Stimulated activated CD4-positive, alpha-beta T cell treated with anti-CD3 and anti-CD28 coated beads, Interleukin-1b, Interleukin-23, amount 100 ng/mL, for 24 hours (primary cell): ENCODE measurements at places on chromosomes 2 and 18.

GRCh38 chr2:167924556-167924955 is 322.8 kb downstream of the STK39 start:
- DNase-seq, result no peak

- no peak for DNase-seq
These were observed 91.3 kb upstream of the RAB27B start for GRCh38 chr18:54736981-54737380.

DNA sequence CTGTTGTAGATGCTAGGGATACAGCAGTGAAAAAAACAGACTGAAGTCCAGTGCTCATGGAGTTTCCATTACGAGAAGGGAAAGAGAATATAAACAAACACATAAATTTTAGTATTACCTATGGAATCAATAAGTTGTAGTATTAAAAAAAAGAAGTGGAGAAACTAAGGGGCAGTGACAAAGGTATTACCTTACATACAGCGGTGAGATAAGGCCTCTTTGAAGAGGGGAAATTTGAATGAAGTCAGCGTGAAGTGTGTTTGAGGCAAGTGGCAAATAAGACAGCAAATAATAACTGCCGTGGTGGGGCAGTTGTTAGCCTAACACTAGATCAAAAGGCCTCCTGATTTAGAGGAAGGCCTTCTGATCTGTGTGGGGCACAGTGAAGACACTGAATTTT is 57.9 kb downstream of the TLK1 start:
- DNase-seq, result no peak

GRCh38 chr2:65636813-65637483 is 204.5 kb upstream of the SPRED2 start:
- DNase-seq, result no peak

GRCh38 chr2:100856732-100857131 is 36.8 kb downstream of the NPAS2 start:
- DNase-seq, result no peak

DNA sequence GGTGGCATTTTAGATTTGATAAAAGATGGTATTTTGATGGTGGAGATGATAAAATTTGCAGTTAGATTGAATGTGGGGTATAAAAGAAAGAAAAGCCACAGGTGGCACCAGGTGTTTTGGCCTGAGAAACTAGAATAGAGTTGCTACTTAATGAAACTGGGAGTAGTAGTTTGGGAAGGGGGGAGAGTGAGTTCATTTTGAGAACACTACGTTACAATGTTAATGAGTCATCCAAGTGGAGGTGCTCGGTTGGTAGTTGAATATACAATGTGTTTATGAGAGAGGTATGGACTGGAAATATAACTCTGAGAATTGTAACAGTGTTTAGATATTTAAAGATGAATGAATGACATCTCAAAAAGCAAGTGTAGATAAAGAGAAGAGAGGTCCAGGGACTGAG is 26.4 kb downstream of the EPG5 start:
- DNase-seq, result no peak

DNA sequence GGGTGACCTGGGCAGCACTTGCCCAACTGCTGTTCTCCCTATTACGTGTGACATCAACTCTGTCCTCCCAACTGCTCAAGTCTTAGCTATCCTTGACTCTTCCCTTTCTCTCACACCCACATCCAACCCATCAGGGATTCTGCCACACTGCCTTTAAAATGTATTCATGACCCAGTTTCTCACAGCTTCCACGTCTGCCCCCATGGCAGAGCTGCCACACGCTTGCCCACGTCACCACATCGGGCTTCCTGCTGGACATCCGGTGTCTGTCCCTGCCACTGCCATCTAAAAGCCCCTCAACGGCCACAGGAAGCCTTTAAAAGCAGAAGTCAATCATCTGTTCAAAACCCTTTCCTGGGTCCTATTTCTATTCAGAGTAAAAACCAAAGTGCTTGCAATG is 233.1 kb upstream of the POU3F3 start:
- DNase-seq, result no peak

- DNase-seq, result no peak
These were observed 154.9 kb downstream of the MYO3B start for GRCh38 chr2:170332676-170333402.

- DNase-seq, result no peak
These were observed 291.8 kb upstream of the HS6ST1 start for GRCh38 chr2:128610496-128610895.

DNA sequence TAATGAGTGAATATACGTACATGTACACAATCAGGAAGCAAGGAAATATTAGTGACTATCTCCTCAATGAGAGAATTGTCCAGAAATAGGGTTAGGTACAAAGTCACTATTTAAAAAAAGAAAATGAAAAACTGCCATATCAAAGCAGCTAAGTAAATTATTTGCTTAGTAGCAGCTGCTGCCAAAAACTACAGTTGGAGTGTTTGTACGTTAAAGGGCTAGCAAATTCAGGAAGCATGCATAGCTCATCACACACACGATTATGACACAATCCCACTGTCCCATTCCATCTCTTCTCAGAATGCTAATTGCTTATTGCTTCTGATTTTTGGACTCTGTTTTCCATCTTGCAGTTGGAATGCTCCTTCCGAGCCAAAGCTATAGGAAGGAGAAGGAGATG is 2012.5 kb upstream of the LRRTM1 start:
- no peak for DNase-seq

DNA sequence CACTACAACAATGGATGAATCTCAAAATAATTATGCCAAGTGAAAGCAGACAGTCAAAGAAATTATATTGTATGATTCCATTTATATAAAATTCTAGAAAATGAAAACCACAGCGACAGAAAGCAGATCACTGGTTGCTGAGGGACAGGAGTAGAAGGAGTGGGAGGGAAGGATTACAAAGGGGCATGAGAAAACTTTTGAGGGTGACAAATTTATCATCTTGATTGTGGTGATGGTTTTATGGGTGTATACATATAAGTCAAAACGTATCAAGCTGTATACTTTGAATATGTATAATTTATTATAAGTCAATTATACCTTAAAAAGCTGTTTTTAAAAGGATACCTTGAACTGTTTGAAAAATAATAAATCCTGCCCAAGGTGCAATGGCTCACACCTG is 27.7 kb downstream of the ATF2 start:
- no peak for DNase-seq

DNA sequence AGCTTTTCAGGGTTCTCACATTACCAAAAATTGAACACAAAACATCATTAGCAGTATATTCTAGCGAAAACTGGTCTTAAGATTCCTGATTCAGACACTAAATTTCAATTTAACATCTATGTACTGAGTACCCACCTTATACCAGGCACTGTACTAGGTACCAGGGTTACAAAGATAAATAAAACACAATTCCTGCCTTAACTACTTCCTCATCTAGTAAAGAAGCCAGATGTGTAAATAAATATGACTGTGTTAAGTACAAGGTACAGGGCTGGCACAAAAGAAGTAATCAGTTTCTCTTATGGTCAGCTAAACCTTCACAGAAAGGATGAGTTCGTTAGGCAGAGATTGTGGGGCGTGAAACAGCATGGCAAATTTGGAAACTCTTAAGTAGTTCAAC is 6.1 kb downstream of the FARSB start:
- DNase-seq, result no peak

DNA sequence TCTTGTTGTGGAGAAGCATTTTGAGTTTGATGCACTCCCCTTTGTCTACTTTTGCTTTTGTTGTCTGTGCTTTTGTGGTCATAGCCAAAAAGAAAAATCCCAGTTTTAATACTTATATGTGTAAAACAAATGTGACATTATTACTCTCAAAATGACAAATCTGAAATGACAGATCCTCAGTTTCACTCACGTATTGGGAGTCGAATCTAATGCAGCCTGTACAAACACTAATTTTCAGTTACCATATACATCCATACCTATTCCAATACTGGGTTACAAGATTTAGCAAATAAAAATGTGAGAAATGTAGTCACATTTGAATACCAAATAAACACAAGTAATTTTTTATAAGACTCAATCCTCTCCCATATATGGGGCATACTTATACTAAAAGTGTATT is 148.2 kb upstream of the ZNF516 start:
- no peak for DNase-seq

DNA sequence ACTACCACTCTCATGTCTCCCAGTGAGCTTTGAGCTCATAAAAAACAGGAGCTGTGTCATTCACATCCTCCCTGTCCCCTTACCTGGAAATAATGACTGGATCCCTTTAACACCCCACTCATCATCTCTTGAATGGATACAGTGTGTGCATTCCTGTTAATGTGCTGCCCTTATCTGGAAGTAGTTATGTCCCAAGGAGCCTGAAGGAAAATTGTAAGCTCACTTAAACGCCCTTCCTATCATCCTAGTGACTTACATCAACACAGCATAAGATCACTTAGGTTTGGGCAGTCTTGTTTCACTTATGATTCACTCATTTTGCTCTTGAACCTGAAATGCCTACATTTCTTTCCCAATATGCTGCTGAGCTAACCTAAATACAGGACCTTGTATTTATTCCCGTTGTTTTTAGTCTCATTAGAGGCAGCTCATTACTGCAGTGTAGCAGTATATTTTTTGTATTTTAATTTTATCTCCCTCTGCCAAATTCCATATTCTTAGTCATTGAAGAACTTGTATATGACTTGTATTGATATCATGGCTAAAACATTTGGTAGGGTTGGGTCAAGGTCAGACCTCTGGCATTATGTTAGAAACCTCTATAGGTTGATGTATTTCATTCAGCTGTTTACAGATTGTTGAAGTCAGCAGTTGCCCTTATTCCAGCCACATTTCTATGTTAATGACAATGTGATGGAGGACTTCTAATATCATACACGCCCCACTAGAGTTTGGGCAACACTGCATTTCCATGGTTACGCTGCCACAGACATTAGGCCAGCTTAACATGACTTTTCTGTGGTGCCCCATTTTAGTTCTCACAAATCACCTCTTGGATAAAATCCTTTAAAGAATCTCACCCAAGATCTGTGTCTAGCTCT is 72.9 kb downstream of the PKP4 start:
- no peak for DNase-seq

DNA sequence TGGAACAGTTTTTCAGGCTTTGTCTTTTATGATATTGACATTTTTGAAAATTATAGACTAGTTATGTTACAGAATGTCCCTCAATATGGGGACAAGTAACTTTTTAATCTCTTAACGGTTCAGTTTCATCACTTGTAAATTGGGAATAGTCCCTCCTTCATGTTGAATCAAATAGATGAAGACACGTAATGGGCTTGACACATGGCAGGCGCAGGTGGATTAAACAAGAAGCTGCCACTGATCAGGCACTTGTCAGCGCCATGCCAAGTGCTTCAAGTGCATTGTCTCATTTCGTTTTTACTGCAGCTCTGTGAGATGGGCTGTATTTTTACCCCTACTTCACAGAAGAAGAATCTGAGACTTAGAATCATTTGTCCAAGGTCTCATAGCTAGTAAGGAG is 9.5 kb upstream of the SMAD4 start:
- DNase-seq, result no peak

- no peak for DNase-seq
These were observed 61.5 kb downstream of the VRK2 start for GRCh38 chr2:58107803-58108710.

DNA sequence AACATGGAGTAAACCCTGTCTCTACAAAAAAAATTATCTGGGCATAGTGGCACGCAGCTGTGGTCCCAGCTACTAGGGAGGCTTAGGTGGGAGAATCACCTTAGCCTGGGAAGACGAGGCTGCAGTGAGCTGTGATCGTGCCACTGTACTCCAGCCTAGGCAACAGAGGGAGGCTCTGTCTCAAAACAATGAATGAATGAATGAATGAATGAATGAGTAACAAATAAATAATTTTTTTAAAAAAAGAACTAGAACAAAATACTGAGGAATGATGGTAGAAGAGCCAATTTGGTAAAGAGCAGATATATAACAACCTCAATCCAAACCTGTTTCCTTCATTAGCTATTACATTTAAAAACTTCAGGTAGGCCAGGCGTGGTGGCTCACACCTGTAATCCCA is 60.1 kb downstream of the STRN start:
- no peak for DNase-seq

- DNase-seq, result no peak
These were observed 14.6 kb upstream of the LTBP1 start for GRCh38 chr2:32931945-32932709.

GRCh38 chr2:221767106-221768012 is 195.3 kb upstream of the EPHA4 start:
- no peak for DNase-seq

DNA sequence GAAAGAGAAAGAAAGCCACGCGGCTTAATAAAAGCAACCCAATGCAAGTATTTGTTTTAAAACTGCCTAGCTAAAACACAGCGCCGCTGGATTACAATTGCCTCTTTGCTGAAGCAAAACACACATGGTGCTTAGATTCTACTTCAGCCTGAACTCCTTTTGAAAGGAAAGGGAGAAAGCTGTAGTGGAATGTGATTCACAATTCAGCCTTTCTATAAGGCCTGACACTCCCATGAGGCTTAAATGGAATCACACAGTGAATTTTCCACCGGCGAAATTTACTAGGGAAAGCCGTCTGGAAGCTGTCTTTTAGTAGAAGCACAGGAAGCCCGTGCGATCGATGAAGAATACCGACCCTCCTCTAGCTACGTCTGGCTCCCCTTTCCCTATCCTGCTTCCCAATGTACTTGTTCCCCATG is 348.0 kb downstream of the DLGAP1 start:
- no peak for DNase-seq

DNA sequence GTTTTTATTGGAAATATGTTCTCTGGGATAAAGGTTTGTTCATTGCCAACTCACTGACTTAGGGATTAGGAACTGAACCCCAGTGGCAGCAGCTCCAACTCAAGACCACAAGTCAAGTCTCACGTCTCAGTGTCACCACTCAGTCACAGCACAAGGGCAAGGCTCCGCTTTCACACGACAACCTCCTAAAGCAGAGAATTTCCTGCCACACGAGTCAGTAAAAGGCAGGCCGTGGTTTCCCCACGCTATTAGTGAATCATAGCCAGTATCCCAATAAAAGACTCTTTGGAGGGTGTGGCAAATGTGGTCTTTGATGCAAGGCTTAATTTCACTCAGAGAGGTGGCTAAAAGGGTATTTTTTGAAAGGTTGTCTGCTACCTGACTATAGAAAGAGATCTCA is 57.6 kb downstream of the PIEZO2 start:
- no peak for DNase-seq

DNA sequence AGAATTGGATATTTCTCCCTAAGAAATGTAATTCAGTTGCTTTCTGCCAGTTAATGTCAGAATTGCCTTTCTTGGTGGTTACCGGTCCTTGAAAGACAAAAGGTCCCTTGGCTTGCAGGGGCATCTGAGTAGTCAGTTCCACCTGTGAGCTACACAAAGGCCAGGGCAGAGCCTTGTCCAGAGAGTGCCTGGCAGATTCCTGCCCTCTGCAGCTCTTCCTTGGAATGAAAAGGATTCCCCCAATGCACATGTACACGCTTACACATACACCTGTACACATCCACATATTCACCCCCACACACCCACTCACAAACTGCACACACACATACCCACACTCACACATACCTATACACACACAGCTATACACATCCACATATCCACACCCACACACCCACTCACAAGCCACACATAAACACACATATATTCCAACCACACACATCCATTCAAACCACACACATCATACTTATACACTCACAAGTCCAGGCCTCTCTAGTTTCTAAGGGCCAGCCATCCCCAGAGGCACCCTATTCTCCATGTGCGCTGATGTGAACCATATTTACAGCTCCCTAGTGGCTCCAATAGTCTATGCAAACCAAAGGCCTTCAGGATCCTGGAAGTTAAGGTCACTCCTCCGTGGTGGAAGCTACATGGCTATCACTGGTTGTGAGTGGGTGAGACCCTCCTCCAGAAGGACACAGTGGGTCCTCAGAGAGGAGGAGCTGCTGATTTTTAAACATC is 9.6 kb downstream of the CYRIA start:
- no peak for DNase-seq
